Stimulated activated CD4-positive, alpha-beta T cell treated with anti-CD3 and anti-CD28 coated beads, TNF-alpha, amount 100 ng/mL, for 4 hours (primary cell): ENCODE measurements at places on chromosomes 2 and 18.

DNA sequence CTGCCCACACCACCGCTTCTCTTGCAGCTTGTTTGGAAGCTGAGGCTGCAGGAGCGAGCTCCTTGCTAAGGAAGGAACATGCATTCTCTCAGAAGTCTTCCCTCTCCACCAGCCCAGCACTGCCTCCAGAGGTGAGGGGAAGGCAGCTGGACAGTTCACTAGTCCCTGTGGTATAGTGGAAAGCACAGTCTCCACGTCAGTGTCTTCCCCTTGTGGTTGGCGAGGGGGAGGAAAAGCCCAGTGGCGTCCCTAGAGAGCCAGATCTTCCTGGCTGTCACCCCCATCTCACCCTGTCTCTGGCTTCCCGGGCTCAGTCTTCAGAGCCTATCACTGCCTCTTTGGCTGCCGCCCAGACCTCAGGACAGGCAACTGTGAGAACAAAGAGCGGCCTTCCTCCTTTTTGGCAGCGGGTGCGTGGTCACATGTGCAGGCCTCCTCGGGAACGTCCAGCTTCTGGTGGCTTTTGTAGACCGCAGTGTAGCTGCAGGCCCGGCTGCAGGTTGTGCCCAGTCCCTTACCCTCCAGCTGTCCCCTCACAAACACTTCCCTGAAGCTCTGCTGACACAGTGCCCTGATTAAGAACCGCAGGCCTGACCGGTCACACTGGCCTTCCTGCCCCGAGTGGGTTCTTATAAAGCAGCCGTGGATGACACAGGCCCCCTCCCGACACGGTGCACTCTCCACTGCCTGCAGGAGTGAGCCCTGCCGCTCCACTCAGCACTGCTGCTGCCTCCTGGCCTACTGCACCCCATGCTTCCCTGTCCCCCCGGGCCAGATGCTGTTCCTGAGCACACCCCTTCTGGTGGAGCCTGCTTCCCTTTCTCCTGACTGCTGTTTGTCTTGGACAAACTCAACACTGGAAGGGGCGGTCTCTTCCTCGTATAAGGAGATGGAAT, 90.9 kb downstream of the RNF144A start:
- DNase-seq: no peak

DNA sequence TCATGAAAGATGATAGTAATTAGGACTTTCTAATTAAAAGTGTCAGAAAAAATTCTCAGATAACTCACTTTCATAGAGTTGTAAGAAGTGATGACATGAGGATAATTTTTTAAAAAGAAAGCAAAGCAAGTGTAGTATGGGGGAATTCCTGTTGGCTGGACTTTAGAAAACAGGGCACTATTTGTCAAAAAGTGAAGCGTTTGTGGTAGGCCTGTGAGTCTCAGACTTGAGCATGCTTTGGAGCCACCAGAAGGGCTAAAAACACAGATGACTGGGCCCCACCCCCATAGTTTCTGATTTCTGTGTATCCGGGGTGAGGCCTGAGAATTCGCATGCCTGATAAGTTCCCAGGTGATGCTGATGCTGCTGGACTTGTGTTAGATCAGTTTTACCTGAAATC, 222.6 kb upstream of the LRRTM1 start:
- DNase-seq: no peak

- no peak for DNase-seq
These were observed 80.2 kb downstream of the USP40 start for GRCh38 chr2:233486357-233486756.

GRCh38 chr2:8862230-8862629, 24.8 kb upstream of the KIDINS220 start:
- no peak for DNase-seq

DNA sequence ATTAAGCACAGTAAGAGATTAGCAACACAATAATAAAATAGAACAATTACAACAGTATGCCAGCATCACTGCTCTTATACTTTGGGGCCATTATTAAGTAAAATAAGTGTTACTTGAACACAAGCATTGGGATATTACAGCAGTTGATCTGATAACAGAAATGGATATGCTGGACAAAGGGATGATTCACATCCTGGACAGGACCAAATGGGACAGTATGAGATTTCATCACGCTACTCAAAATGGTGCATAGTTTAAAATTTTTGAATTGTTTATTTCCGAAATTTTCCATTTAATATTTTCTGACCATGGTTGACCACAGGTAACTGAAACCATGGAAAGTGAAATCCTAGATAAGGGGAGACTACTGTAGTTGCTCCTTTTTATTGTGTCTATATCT, 138.2 kb downstream of the UBR3 start:
- no peak for DNase-seq
